ENCODE measurements at places on chromosomes 13 and 19. TPM values are rescaled to one million over a fixed set of nuclear protein-coding genes. Genes with fewer than 3 reads are reported as not detected.

- DNase-seq = no peak
These were observed 10.1 kb upstream of the PRKD2 start for GRCh38 chr19:46726971-46727501.

The TUBA3C gene
- not detected for total RNA-seq

DNA sequence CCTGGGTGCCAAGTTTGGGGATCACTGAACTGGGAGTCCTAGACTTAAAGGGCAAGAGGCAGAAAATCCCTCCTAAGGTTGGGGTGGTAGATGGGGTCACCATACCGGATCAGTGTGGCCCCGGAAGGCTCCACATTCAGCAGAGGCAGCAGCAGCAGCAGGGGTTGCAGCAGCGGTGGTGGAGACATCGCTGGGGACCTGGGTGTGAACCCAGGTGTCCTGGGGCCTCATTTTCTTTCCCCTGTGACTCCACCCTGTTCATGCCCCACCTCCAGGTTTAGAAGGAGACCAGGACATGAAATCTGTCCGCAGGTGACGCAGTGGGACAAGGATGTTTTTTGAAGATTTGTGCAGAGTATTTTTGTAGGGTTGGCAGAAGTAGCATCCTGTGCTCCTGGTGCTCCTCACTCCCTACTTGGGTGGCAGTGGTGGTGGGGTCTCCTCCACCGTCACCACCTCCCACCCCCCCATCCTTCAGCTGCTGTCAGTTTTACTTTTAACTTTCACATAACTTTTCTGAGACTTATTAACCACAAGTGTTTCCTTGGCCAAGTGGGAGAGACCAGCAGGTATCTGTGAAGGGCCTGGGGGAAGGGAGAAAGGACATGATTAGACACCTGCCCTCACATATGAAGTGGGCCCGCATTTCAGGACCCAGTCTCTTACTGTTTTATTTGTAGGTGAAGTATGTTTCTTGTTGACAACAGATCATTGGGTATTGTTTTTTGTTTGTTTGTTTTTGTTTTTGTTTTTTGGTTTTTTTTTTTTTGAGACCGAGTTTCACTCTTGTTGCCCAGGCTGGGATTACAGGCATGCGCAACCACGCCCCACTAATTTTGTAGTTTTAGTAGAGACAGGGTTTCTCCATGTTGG, at the start of gene NAPSA:
Gene NAPSA, minus strand, starts transcription at position 206 of the 873 bp plus-strand sequence. Its CDS starts 18 bp downstream, at position 188.
- no peak for DNase-seq

- no peak for DNase-seq
These were observed 77.0 kb downstream of the TM9SF2 start for GRCh38 chr13:99577934-99578917.

The HIF3A gene
- total RNA-seq = 37.6 TPM

DNA sequence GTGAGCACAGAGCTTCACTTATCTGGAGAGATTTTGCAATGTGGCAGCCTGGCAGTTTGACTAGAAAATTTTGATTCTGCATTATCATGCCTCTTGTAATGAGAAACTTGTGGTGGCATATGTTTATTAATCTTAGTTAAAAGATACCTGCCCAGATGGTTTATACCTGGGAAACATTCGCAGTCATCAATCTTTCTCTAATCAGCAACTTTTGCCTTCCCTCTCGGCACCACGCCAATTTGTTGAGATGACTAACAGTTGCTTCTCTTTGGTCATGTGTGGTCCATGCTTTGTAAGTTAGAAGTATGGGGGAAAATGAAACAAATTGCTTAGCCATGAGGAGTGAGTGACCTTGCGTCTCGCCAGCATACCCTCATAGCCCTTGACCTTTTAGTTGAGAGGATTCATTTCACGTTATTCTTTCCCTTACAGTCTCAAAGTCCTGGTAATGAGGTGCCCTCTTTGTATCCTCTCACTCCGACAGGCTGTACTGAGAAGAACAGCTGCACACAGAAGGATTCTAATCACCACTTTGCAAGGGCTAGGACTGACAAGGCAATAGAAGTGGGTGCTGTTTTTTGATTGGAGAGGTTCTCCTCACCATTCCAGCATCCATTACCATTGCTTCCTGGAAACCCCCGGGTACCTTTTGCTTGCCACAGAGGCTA, 201.4 kb downstream of the OXGR1 start:
- DNase-seq = no peak

- DNase-seq = no peak
These were observed 170.9 kb downstream of the LACC1 start for GRCh38 chr13:44050450-44051063.

The IGLON5 gene
- total RNA-seq = 44.8 TPM

GRCh38 chr13:26957182-26957581, 196.6 kb upstream of the GPR12 start:
- DNase-seq = no peak

The KEAP1 gene
- 64.7 TPM for total RNA-seq

All from progenitor cell of endocrine pancreas (in vitro differentiated cells).